Stimulated activated naive CD8-positive, alpha-beta T cell treated with anti-CD3 and anti-CD28 coated beads, Interleukin-15, amount 100 ng/mL, for 72 hours (primary cell): ENCODE measurements at places on chromosomes 3 and 15.

GRCh38 chr3:147360646-147361453, 45.5 kb downstream of the ZIC4 start:
- DNase-seq = no peak

DNA sequence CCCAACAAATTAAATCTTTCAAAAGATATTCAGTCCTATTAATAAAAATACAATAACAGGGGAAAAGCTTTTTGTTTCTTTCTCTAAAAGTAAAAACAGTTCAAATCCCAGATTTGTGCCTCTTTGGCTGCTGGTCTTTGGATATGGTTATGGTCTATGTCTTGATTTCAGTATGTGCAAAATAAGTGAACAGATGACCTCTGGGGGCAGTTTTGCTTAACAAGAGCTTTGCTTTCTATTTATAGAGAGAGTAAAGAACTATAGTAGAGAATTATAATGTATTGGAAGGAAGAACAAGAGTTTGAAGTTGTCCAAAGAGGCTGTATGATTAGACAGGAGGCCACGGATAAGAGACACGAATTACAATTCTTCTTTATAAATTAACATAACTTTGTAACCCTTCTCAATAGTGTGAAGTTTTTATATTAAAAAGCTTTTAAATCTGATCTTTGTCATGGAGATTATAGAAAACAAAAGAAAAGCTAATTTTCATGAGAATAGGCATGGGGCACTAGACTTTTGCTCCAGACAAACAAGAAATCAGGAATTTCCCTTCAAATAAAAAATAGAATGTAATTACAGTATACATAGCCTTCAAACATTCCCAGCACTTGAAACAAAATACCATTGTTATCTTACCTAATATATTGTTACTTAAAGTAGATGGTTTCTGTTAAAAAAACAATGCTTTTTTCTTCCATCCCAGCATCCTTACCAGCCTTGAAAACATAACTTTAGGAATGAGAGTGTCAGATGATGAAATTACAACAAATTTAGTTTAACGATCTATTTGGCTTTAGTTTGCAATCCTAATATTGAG, 432.7 kb upstream of the ARHGEF26 start:
- DNase-seq = no peak

- no peak for DNase-seq
Measured at GRCh38 chr3:108486941-108487340, 23.5 kb downstream of the MYH15 start.

DNA sequence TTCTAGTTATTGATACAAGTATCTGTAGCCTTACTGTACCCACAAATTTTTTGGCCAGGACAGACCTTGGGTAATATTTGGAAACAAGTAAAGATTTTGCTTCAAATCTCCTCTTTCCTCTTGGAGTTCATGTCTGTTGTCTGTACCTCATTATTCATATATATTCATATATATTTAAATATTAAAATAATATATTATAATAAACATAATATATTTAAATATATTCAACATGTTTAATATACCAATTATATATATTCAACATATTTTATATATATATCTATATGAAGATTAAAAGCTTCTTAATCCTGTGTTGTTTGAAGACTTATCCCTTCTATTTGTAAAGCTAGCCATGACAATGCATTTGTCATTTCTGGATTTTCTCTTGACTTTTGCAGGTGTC, 38.1 kb downstream of the ZIC1 start:
- DNase-seq = no peak

DNA sequence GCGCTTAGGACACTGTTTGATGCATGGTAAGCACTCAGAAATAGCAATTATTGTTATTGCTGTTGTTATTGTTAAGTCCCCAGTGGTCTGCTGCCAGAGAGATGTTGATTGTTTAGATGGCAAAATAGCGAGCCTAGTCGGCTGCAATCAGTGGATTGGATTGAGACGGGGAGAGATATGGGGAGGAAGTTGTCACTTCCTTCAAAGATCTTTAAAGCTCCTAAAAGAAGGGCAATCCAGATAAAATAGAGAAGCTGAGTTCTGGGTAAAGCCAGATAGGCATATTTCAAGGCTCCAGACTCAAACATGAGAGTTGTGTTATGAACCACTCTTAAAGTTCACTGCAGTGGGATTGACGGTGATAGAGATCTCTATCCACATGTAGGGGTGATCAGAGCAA, 64.5 kb downstream of the RYR3 start:
- no peak for DNase-seq

DNA sequence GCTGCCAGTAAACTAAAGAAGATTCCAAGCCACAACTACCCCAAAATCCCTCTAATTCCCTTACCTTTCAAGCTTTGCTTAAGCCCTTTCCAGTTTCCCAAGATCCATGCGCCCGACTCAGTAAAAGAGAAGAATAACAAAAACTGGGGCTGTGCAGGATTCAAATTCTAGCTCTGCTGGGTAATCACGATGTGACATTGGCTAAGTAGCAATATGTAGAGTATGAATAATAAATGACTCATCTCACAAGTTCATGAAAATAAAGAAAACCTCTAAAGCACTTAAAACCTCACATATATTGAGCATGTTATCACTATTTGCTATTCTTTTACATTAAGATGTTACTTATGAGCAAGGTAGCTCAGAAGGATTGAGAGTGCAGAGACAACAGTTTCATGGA, 522.2 kb upstream of the ZNF717 start:
- no peak for DNase-seq

DNA sequence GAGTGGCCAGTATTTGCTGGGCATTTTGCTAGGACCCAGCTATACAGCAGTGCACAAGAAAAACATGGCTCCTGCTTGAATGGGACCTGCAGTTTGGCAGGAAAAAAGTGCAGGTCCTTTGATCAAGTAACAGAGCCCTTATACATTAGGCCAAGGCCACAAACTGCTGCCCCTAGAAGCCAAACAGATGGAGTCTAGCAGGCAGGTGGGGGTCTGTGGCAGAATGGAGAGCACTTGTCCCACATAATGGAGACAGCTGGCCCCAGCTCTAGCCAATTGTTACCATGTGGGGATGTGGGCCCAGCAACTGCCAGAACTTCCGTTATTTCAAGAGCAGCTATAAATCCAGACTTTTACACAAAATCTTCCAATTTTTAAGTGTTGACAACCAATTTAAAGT, 79.3 kb downstream of the SHQ1 start:
- no peak for DNase-seq

- DNase-seq = no peak
Measured at GRCh38 chr3:73245459-73245858, 184.0 kb downstream of the EBLN2 start.

DNA sequence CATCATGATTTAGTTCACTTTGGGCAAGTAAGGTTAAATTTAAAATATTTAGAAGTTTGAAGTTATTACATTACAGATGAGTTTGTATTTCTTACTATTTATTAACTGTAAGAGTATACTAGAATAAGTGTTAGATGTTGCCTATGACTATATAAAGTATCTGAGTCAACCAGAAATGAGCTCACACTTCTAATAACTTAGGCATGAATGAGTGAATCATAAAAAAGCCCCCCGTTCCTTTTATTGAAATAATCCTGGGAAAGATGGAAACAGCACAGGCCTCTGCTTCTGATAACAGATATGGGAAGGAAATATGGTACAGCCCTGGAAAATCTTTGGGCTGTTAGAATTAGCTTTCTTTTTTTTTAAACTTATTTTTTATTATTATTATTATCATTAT, 66.6 kb upstream of the TGFBR2 start:
- DNase-seq = no peak

DNA sequence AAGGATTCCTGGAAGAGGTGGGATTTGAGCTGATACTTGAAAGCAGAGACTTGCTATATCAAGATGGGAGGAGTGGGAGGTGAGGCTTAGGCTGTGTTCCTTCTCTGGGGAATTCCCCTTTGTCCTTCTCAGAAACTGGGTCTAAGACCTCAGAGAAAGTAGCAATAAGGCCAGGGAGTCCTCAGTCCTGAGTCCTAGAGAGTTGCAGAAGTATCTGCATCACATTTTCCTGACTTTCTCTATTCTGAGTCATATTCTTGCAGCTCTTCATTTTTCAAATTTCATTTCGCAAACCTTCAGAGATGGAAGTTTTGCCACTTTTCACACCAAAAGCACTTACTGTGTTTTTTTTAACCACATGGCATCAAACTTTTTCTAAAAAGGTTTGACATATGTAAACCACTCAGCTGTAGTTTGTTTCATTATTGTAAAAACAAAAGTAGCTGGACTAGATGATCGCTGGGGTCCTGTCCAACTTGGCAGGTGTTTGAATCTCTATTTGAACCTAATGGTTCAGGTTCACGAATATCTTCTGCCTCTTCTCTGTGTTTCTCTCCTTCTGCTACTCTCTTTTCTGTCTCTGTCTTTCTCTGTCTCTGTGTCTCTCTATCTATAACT, 21.3 kb downstream of the COLQ start:
- no peak for DNase-seq

- no peak for DNase-seq
Measured at GRCh38 chr15:54150255-54150654, 172.0 kb downstream of the UNC13C start.

- no peak for DNase-seq
Measured at GRCh38 chr3:184656458-184656828, 55.4 kb downstream of the MAGEF1 start.

- DNase-seq = no peak
Measured at GRCh38 chr15:27638958-27639357, 460.2 kb downstream of the OCA2 start.

- DNase-seq = no peak
Measured at GRCh38 chr3:168807448-168807847, 711.7 kb upstream of the GOLIM4 start.

GRCh38 chr3:195447201-195447600, 4.4 kb upstream of the ACAP2 start:
- DNase-seq = no peak

- no peak for DNase-seq
Measured at GRCh38 chr3:74402821-74403220, 211.6 kb downstream of the CNTN3 start.

DNA sequence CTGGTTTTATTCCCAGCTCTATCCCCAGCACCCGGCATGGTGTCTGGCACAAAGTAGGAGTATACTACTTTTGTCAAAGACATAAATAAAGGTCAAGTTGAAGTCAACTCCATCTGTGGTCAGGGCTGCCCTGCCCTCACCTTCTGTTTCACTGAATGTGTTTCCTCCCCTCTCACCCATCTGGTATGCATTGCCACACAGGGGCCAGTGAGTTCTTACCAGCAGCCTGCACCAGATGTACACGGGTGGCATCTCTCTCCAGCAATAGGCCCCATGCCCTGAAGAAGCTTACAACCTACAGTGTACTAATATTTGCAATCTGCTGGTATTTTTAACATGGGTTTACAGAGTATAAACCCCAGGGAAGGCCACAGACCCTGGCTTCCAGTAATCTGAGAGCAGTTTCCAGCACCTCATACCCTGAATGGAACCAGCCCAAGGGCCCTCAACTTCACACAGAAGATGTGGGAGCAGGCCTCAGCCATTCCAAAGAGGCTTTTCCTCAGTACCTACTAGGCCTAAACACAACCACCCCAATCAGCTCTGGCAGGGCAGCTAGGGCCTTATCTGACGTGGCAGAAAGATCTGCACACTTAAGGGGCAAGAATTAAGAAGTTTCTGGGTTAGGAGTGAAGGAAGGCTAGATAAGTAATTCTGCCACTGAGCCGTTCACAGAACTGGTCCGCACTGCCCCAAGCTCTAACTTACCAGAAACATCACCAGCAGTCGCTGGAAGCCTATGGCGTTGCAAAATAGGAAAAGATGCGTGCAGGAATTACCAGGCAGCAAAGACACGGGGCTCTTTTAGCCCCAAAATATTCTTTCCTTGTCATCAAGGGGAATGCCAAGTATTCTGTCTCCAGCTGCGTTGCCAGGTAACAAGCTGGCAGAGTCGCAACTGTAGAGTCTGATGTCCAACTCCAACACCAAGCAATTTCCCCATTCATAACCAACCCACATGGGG, 2.1 kb downstream of the IDH2 start:
- DNase-seq = no peak

- no peak for DNase-seq
Measured at GRCh38 chr3:53217175-53217574, 38.6 kb downstream of the TKT start.

DNA sequence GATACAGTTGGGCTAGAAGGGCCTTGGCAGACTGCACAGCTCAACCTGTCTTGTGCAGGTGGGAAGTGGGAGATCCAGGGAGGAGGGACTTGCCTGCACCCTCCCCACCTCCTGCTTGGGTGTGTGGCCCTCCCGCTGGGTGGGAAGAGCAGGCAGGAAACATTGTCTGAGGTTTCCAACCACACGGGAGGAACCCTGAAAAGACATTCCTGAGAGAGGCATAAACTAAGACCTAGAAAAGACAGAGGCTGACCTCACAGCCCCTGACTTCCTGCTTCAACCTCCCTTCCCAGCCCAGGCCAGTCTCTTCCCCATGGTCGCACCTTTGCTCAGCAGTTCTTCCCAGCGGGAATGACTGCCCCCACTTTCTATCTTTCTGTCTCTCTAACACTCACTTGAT, 46.3 kb upstream of the INSYN1 start:
- DNase-seq = no peak

GRCh38 chr15:89630974-89631901, 24.0 kb downstream of the KIF7 start:
- DNase-seq = no peak

DNA sequence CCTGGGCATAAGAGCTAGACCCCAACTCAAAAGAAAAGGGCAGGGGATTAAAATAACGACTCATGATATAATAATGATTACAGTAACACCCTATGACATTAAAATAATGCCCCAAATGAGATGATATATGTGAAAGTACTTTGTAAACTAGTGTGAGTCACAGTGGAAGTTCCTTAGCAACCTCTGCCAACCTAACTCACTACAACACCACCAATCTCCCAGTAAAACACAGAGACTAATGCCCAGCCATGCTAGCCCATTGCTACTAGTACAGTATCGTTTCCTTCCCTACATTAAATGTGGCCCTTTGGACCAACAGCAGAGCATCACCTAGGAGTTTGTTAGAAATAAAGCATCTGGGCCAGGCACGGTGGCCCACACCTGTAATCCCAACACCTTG, 11.2 kb upstream of the ADAMTS7 start:
- no peak for DNase-seq

DNA sequence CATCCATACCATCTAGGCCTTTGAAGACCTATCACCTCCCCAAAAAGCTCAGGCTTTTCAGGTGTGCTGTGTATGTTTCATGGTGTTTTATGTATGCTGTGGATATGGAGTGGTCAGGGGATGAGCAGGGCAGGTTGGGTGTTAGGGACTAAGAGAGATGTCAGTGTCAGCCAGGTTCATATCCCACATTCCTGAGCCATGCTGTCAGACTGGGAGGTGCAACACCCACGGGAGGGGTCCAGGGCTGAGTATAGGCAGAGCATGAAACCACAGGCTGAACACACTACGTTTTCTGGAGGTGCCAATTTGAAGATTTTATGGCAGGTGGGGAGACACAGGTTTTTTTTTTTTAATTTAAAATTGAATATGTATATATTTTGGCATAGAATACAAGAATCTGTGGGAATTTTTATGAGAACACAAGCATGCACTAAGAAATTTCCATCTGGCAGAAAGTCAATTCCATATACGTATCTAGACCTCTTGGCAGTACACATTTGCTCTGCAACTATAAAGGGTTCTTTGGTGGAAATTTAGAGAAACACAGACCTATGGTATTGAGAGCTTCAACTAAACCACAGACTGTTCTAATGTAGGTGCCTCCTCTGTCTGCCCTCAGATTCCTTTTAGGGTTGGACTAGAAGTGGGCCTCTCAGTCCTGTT, 101.9 kb upstream of the RNU6-1 start:
- DNase-seq = no peak
